ENCODE measurements at places on chromosomes 2 and 18.

- no peak for DNase-seq
These were observed 524.2 kb upstream of the TCF4 start for GRCh38 chr18:56112013-56112749.

- DNase-seq = no peak
These were observed 603.6 kb downstream of the FBXO15 start for GRCh38 chr18:73544032-73544431.

- no peak for DNase-seq
These were observed 9.7 kb downstream of the CTAGE1 start for GRCh38 chr18:22408059-22408458.

DNA sequence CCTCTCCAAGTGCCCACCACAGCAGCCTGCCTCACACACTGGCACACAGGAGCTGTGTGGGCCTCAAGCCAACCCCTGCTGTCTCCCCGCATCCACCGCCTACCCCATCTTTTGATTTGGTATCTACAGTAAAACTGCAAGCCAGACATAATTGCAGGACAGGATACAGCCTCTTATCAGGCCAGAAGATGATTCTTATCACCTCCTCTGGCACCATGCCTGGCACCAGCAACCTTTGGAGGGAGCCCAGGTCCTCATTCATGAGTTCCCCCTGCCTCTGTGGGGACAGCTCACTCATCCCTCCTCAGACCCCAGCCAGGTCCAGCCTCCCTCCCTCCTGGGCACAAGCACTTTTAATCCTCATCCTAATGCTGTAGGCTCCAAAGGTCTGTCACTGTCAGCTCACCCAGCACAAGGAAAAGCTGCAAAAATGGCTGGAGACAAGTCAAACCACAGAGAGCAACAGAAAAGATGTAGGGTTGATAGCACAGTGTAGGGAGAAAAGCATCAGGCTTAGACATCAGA lies 9.7 kb downstream of the RAB11FIP5 start:
- no peak for DNase-seq

GRCh38 chr2:27058210-27058609 lies 6.7 kb downstream of the AGBL5 start:
- DNase-seq = no peak

DNA sequence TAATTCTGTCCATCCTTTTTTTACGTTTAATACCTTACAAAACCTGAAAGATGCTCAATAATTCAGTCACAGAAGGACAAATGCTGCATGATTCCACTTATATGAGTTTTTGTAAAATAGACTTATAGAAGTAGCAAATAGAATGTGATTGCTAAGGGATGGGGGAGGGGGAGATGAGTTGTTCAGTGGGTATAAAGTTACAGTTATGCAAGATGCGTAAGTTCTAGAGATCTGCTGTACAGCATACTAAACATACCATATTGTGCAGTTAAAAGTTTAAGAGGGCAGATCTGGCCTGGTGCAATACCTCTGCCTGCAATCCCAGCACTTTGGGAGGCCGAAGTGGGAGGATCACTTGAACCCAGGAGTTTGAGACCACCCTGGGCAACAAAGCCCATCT lies 78.8 kb downstream of the TET3 start:
- no peak for DNase-seq

DNA sequence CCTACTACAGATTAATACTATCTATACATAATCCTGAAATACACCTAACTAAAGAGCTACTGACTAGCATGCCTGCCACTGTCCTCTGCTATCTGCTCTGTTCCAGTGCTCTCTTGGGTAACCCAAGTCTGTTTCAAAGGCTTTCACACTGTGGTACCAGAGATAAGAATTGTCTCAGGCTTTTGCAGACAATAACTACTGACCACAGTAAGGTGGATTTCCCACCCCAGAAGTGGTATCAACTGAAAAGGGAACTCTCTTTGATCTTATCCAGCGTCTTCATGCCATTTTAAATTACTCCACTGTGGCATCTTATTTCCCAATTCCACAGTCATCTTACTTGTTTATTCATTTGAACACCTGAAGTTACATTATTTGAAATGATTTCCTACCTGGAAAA lies 190.2 kb downstream of the IKZF2 start:
- no peak for DNase-seq

GRCh38 chr2:201255408-201256033 lies 4.8 kb upstream of the CASP8 start:
- no peak for DNase-seq

GRCh38 chr2:88233216-88233615 lies 63.1 kb downstream of the THNSL2 start:
- no peak for DNase-seq

DNA sequence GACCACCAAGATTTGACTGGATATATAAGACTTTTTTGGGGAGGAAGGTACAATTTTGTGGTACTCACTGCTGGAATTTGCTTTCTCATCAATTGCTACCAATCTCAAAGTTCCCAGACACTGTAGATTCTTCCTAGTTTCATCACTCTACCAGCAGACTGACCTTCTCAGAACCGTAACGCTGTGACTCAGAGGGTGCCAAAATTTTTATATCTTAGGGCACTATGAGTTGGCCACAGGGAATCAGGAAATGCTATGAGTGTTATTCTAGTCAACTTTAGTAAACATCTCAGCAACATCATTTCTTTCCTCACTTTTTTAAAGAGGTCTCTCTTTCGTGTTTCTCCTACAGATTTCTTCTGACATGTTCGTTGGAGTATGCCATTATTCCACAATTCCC lies 499.0 kb downstream of the TMX3 start:
- no peak for DNase-seq

DNA sequence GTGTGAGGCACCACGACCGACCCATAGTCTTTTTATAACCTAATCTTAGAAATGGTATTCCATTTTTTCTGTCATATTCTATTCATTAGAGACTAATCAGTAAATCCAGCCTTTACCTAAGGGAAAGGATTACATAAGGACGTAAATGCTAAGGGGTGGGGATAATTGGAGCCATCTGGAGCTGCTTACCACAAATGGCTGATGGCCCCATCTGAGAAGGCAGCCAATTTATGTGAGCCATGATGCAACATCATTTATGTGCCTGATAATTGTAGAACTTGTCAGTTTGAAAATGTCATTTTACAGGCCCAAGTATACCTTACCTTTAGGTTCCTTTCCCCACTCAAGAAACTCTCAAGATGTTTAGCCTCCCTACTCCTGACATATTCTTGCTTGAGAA lies 44.0 kb downstream of the ARHGEF33 start:
- DNase-seq = no peak

- DNase-seq = no peak
These were observed 3.4 kb downstream of the VSNL1 start for GRCh38 chr2:17543848-17544247.

GRCh38 chr2:62817348-62817747 lies 111.8 kb downstream of the EHBP1 start:
- DNase-seq = no peak

- DNase-seq = no peak
These were observed at the start of gene INPP4A for GRCh38 chr2:98444436-98445176. Gene INPP4A (plus strand): TSS chr2:98444858. CDS start chr2:98520049, 75,191 bp downstream.

DNA sequence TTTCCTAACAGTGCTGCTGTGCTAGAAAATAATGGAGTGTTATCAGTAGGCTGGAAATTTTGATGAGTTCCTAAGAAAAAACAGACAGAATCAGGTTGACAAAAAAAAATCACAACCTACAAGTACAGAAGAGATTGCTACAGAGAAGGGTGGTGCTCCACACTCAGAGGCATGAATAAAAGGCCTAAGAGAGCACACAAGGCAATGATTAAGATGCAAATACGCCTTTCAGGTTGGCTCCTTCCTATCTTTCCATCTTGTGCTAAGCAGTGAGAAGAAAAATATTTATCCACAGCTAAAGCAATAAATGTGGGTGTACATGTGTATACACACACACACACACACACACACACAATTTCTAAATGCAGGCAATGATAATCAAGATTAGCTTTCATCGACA lies 130.6 kb upstream of the UBE2E3 start:
- DNase-seq = no peak

DNA sequence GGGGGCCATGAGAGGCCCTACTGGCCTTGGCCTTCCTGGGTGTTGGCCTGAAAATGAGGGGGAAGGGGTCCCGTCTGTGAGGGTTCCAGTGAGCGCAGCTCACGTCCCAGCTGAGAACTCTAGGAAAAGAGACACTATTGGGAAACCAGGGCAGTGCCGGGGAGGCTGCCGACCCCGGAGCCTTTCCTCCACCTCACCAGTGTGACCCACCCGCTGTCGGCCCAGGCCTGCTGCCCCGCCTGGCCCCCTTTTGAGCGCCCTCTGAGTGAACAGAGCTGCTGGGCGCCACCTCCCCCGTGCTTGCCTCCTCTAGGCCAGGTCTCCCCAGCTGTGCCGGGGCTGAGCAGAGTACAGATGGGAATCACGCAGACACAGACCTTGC lies 17.5 kb upstream of the ARHGEF4 start:
- no peak for DNase-seq

DNA sequence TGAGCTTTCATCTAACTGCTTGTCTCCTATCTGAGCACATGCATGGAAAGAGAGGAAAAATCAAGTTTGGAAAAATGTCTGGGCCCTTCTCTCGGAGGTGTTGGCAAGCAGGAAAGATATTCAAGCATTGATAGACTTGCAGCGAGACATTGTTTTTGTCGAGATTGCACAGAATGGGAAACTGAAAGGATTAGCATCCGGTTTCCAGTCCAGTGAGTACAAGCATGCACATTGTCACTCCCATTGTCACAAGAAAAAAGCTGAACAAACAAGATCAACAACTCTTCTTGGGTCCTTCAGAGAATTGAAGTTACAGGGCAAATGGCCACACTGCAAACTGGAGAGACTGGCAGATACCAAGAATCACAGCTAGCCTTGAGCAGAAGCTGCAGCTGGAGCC lies 19.6 kb upstream of the MC5R start:
- DNase-seq = no peak

- no peak for DNase-seq
These were observed 140.4 kb downstream of the FAM161A start for GRCh38 chr2:61713457-61713856.

DNA sequence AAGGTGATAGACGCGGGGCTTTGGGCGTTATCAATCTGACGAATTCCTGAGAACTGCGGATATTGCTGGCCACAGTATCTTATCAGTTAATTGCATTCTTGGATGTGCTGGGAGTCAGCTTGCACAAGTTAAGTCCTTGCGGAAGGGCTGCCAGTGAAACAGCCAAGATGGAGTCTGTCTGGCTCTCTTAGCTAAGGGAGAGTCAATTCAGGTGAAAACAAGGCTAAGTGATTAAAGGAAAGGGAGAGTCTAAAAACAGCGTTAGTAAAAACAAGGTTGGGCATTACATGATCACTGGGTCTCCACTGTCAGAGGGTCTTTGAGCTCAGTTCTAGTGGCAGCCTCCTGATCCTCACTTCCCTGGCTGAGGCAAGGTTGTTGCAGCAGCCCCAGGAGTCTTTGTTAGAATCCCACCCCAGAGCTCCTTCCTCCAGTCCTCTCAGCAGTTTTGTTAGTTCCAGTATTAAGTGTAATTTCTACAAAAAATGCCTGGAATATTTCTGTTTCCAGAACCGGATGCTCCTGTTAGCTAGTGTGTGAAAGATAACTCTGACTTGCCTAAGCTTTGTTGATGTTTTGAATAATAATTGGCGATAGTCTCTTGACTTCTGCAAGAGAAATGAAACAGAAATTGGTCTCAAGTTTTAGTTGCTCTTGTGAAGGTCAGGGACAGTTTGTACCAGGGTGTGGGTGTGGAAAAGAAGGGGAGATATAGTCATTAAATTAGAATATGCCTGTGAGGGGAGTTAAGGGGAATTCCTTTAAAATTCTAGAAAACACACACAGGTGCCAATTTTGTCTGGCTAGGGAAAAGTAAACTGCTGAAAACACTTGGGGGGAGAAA lies 10.6 kb downstream of the CFLAR start:
- DNase-seq = no peak

DNA sequence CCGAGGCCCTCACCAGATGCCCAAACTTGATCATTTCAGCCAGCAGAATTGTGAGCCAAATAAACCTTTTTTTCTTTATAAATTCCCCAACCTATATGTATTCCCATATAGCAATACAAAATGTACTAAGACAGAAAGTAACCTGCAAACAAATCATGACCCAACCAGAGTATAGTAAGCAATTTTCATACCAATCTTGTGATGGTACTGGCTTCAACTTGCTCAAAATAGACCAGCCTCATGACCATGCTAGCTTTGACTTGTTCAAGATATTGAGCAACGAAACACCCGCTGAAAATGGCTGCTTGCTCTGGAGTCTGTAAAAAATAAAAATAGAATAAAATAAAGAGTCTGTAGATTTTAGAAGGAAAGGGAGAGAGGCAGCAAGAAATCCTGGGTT lies 97.6 kb downstream of the C1D start:
- DNase-seq = no peak

DNA sequence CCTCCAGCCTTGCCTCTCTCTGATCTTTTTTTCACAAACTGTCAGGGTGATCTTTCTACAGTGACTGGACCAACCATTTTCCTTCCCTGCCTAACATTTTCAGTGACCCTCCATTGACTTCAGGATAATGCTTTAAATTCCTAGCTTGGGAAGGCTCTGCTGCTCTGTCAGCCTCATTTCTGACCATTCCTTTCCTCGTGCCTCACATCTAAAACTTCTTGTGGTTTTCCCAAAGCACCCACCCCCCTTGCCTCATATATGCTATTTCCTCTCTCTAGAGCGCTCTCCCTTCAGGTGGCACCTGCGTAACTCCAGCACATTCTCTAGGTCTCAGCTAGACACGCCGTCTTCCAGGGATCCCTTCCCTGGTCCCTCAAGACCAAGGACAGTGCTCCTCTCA lies 37.2 kb downstream of the DRC1 start:
- no peak for DNase-seq

GRCh38 chr2:158501301-158501700 lies 44.5 kb downstream of the PKP4 start:
- no peak for DNase-seq

DNA sequence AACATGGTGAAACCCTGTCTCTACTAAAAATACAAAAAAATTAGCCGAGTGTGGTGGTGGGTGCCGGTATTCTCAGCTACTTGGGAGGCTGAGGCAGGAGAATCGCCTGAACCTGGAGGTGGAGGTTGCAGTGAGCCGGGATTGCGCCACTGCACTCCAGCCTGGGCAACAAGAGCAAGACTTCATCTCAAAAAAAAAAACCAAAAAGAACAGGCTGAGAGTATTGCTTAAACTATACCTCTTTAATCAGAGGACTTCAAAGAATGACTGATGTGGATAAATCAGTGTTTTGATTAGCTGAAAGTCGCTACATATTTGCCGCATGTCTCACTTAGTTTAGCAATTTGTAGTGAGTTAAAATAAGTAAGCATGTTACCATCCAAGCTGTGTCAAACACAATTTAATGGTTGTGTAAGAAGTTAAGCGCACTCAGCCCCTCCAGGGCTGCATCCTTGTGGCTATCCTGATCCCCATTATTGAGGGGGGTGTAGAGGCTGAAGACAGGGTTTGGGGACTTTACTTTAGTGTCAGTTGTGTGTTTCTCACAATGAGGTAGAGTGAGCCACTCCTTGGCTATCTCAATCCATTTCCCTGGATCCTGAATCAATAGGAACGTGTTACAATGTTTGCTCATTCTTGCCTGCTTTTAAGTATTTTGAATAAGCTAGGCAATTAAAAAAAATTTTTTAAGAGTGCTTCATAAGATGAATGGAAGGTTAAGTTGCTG lies 11.0 kb upstream of the FARP2 start:
- DNase-seq = no peak

- DNase-seq = no peak
These were observed 59.1 kb upstream of the MCFD2 start for GRCh38 chr2:46974659-46975058.

- DNase-seq = no peak
These were observed 43.0 kb upstream of the CHMP1B start for GRCh38 chr18:11808001-11808855.

- DNase-seq = no peak
These were observed 27.0 kb downstream of the DNMT3A start for GRCh38 chr2:25314514-25315315.

GRCh38 chr2:46003903-46004473 lies 293.2 kb upstream of the EPAS1 start:
- DNase-seq = no peak

Data from occipital lobe (tissue), 3 donors.